ENCODE measurements at places on chromosomes 3 and 15. TPM values are rescaled to one million over a fixed set of nuclear protein-coding genes. Genes with fewer than 3 reads are reported as not detected.

DNA sequence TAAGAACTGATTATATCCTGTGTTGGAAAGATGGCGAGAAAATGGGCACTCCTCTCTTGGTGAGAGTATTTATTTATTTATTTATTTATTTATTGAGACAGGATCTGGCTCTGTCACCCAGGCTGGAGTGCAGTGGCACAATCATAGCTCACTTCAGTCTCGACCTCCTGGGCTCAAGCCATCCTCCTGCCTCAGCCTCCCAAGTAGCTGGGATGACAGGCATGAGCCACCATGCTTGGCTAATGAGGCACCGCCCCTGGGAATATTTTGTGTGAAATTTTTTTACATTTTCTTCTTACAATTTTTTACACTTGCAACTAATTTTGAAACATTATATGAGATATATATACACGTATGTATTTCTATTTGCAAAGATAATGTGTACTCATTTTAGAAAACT lies 150.5 kb upstream of the PRR20G start:
- no peaks in the 10 kb centered on the region for H3K27me3 ChIP-seq
- H3K36me3 ChIP-seq, result no peaks in the 10 kb centered on the region
- no peak overlapping the region for H3K27ac ChIP-seq
- no peak for DNase-seq
- no peak overlapping the region for H3K4me3 ChIP-seq

DNA sequence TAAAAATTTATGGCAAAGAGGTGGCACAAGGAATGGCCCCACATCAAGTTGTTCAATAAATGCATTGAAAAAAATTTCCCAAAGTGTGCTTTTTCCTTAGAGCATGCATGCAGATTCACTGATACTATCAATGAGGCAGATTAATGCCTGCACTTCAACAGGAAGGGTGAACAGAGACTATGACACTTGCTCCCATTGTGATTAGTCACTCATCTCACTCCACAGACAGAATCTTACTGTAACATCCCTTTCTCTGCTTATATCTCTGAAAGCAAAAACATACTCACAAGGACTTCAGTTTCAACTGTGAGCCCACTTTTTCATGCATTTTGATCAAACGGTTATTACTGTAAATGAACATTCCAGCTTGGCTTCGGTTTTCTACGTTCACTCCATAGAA lies 60.9 kb downstream of the MORC1 start:
- no peaks in the 10 kb centered on the region for H3K27me3 ChIP-seq
- no peak overlapping the region for H3K27ac ChIP-seq

DNA sequence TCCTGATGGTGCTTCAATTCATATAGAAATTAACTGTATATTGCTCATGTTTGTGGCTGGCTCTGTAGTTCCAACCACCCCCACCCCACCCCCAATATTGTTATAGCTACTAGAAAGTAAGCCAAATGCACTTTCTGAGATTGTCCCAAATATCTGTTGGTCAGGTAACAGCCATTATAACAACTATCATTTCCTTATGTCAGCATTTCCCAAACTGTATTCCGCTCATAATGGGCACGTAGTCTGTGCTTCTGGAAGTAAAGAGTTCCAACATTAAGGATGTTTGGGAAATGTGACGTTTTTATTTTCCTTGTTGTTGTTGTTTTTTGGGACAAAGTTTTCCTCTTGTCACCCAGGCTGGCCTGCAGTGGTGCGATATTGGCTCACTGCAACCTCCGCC lies 12.2 kb upstream of the TBL1XR1 start:
- H3K4me1 ChIP-seq, result peaks cover 10% of the 10 kb centered on the region
- H3K27me3 ChIP-seq, result no peaks in the 10 kb centered on the region
- no peak overlapping the region for H3K27ac ChIP-seq
- no peak for DNase-seq
- H3K36me3 ChIP-seq, result no peaks in the 10 kb centered on the region
- H3K4me3 ChIP-seq, result no peak overlapping the region

Gene FBXW12
- not detected for total RNA-seq

GRCh38 chr3:57556459-57557084 lies 498 bp downstream of the PDE12 start:
- no peaks in the 10 kb centered on the region for H3K27me3 ChIP-seq
- peaks cover 31% of the 10 kb centered on the region for H3K4me1 ChIP-seq
- H3K4me3 ChIP-seq, result peak overlapping the region; percentile 78
- peak overlapping the region; percentile 79 for H3K27ac ChIP-seq

Gene SLC24A5
- total RNA-seq, result not detected

Gene CFAP92
- total RNA-seq, result 0.68 TPM

DNA sequence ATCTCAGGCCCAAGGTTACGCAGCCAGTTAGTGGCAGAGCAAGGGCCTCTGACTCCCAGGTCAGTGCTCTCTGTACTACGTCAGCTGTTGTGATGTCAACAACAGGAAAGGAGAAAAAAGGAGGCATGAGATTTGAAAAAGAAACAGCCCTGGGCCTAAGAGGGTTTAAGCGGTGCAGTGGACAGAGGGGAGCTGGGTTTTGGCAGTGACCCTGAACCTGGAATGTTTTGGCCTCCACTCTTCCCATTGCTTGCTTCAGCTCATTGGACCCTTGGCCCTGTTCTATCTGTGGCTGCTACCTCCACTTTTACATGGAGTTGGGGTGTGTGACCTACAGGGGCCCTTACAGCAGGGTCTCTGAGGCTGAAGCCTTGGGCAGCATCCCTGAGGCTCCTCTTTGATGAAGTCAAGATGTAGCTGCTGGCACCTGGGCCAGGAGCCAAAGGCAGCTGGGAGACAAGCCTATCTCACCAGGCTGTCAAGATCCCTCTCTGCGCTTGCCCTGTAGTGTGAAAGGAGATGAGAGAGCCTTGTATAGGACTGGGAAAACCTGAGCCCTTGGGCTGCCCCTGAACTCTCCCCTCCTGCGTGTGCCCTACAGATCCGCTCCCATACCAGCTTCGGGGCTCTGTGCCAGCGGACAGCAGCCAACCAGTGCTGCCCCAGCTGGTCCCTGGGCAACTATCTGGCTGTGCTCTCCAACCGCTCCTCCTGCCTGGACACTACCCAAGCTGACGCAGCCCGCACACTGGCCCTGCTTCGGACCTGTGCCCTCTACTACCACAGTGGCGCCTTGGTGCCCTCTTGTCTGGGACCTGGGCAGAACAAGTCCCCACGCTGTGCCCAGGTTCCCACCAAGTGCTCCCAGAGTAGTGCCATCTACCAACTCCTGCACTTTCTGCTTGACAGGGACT lies 8.7 kb downstream of the DISP2 start:
- no peak for DNase-seq
- H3K27me3 ChIP-seq, result no peaks in the 10 kb centered on the region
- no peak overlapping the region for H3K4me3 ChIP-seq
- H3K36me3 ChIP-seq, result no peaks in the 10 kb centered on the region
- H3K4me1 ChIP-seq, result peaks cover 28% of the 10 kb centered on the region
- H3K27ac ChIP-seq, result no peak overlapping the region

Data from thoracic aorta (tissue), 2 donors.